ENCODE measurements at places on chromosomes 6 and 20.

GRCh38 chr6:79056226-79056625, 21.8 kb downstream of the PHIP start:
- no peak for DNase-seq

GRCh38 chr6:56393615-56394612, 146.5 kb upstream of the COL21A1 start:
- no peak for DNase-seq

DNA sequence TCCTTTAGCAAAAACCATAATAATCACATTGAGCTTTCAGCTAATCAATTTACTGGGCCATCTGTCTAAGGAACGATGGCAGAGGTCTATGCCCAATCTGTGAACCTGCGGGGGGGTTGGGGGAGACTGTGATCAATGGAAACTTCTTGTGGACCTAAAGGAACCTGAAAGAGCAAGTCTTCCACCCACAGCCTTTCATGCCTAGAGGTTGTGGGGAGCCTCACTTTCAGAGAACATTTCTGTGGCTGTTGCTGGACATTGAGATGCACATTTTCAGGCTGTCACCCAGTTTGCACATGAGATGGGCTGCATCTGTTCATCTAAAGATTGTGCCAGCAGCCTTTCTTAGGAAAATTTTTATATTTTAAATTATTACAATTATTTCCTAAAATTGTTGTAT, 310.0 kb upstream of the SPTLC3 start:
- DNase-seq, result no peak

DNA sequence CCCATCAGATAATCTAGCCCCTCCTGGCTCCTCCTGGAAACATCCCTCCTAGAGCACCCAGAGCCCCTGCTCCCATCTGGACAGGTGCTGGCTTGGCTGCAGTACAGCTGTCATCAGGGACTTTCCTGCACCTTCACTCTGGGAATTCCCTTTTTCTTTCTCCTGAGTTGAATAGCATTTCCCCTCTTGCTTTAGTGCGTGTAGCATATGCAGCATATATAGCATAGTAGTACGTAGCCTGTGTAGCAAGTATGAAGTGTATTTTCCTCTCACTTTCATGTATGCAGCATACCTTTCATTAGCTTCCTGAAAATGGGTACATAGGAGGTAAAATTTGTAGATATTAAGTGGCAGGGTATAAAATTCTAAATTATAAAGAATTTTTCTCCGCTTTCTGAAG, 352.9 kb downstream of the ESR1 start:
- DNase-seq, result no peak

- no peak for DNase-seq
Measured at GRCh38 chr6:129498950-129499842, 210.8 kb downstream of the ARHGAP18 start.

DNA sequence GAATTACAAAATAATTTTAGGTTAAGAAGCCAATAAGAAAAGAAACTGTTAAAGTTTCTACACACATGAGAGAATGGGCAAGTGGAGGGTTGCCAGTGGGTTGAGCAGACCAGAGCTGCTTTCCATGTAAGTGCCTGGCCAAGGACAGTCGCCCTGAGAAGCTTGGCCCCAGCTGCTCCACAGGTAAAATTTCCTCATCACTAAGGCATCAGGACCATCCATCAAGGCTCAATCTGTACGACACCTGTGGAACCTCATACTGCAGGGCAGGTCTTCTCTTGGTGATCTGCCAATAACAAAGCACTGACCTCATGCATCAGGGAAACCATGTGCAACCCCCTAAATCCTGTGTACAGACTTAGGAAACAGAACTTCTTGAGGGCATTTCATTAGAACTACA, 115.4 kb downstream of the INSM1 start:
- no peak for DNase-seq

DNA sequence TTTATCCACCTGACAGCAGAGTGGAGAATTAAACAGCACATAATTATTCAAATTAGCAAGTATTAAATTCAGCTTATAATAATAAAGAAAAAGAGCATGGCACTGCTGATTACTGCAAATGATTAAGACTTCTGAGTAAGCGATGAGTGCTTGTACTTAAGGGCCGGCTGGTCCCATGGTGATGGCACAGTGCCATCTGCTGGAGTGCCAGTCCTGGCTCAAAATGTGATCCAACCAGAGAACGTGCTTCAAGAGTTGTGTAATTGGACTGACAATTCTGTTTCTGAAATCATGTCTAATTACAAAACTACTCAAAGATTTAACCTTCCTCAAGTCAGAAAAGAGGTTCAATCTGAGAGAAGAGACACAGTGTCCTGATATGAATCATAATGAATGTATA, 181.6 kb upstream of the RGS17 start:
- DNase-seq, result peak; percentile 55

All from H9 (cell line).